ENCODE measurements at places on chromosomes 1 and 21.

GRCh38 chr1:182629499-182630096 is 25.4 kb upstream of the RGS16 start:
- peak; percentile 55 for DNase-seq

DNA sequence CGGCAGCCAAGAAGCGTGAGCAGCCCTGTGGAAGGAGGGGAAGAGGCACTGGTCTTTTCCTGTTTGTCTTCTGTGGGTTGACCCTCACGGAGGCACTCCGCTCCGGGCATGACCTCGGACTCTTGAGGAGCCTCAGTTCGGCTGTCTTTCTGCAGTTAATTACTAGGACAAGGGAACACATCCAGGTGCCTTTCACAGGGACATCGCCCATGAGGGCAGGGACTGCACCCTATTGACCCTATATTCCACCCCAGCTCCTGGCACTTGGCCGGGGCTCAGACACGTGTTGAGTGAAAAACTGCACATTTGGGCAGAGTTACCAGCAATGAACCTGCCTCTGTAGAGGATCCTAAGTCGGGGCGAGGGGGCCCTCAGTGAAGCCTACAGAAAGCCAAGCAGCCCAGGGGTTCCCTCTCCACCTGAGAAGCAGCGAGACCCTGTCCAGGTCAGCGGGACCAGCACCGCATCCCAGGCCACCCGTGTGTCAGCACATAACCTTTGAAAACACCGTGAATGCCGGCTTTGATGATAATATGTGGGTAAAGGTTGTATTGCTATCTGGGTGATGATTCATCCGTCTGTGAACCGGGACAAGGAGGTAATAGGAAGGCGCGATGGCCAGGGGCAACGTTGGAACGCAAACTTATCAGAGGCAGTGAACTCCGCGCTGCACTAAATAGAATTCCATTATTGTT is 161.4 kb upstream of the ARHGEF16 start:
- no peak for DNase-seq

DNA sequence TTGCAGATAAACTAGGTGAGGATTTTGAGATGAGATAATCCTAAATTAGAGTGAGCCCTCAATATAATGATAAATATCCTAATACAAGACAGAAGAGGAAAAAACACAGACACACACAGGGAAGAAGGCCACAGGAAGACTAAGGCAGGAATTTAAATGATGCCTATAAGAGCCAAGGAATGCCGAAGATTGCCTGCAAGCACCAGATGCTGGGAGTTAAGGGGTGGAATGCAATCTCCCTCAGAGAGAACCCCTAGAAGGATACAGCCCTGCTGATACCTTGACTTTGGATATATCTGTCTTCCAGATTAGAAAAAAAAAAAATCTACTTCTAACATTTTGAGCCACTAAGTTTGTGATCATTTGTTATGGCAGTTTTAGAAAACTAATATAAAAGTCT is 299.7 kb upstream of the PRMT6 start:
- no peak for DNase-seq

GRCh38 chr1:51728611-51729155 is 111.8 kb downstream of the OSBPL9 start:
- no peak for DNase-seq

- DNase-seq = no peak
These were observed 29.2 kb downstream of the TRAF5 start for GRCh38 chr1:211355873-211356272.

DNA sequence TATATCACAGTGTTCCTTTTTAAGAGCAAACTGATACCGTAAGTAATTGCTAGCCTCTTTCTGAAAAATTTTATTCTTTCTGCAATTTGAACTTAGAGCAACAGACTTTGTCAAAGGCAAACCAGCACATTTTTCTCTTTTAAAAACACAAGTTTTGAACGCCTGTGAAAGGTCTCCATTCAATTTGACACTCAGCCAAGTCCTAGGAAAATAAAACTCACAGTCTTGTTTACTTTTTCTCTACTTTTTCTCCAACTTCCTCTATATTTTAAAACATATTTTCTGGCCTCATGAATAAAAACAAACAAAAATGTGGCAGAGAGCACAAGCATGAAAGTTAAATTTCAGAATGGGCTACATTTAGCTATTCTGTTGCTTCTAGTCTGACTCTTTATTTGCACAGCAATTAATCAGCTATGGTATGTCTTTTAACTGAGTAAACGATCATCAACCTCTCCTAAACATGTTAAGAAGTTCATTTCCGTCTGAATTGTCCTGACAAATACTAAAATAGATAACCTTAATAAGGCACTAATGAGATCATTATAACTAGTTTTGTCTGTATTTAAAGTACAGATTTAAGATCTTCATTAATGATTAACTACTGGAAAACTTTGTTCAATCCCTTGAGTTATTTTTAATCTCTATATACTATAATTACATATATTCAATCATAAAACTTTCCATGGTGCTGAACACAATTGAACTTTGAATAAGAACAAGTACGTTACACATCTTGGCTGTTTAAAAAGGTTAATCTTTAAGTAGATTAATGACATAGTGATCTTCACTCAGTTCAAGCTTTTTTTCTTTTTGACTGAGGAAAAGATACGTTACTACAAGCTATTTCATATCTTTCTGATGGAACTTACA is 550.6 kb downstream of the PTBP2 start:
- DNase-seq = no peak

DNA sequence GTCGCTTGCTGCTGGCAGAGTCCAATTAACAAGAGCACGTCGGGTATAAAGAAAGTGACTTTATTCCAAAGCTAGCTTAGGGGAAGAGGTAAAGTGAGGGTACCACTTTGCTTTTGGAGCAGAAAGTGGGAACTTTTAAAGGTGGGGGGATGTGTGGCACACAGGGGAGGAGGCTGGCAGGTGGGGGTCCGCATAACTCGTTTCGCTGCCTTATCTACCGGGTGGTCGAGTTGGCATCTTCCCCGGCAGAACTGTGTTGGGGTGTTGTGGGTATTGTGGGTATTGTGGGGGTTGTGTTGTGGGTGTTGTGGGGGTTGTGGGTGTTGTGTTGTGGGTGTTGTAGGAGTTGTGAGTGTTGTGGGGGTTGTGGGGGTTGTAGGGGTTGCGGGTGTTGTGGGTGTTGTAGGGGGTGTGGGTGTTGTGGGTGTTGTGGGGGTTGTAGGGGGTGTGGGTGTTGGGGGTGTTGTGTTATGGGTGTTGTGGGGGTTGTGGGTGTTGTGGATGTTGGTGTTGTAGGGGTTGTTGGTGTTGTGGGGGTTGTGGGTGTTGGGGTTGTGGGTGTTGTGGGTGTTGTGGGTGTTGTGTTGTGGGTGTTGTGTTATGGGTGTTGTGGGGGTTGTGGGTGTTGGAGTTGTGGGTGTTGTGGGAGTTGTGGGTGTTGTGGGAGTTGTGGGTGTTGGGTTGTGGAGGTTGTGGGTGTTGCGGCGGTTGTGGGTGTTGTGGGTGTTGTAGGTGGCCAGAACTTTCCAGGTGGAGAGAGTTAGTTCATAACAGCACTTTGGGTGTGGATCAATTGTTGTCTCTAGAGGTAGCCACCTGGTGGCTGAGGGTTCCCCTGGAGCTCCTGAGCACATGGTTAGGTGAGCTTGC is 52.7 kb downstream of the AGPAT3 start:
- DNase-seq = peak; percentile 22

GRCh38 chr1:177873238-177873637 is 96.6 kb downstream of the SEC16B start:
- no peak for DNase-seq

GRCh38 chr1:112841825-112842224 is 114.2 kb downstream of the SLC16A1 start:
- DNase-seq = no peak

- DNase-seq = no peak
These were observed 1.2 kb upstream of the EPHA10 start for GRCh38 chr1:37765916-37766664.

GRCh38 chr1:80982831-80983230 is 817.9 kb upstream of the ADGRL2 start:
- DNase-seq = no peak

GRCh38 chr1:27994060-27994459 is 34.3 kb downstream of the XKR8 start:
- no peak for DNase-seq

DNA sequence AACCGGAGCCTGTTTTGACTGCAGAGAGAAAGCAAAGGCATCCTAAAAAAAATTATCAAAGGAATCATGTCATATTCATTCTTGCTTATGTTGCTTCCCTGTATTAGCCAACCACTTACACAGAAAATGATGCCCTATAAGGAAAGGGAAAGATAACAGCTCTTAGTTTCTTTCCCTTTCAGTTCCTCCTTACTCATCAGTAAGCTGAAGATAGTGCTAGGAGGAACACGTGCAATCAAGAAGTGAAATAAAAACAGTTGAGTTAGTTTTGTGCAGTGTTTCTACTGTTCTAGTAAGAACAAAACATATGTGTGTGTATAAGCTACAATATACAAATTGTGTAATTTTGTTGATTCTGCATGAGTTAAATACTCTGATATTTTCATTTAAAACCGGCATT is 45.3 kb upstream of the MTF2 start:
- no peak for DNase-seq

DNA sequence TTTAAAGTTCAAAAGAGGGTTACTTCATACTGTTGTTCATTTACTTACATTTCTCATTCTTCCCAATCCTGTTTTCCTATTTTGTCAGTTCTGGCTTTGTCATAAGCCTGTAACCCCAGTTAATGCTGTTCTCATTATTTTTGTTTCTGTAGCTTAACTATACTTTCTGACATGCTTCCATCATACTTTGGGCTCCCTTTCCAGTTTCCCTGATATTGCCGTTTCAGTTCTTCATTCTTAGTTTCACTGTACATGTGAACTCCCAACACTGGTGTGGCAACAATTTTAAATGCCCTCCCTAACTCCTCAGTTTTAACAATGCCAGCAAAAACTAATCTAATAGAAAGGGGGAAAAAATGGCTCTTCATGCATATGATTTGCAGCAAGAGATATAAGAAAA is 456.7 kb downstream of the LMO4 start:
- DNase-seq = no peak

- peak; percentile 52 for DNase-seq
These were observed 544 bp downstream of the ILDR2 start for GRCh38 chr1:166974647-166975345.

GRCh38 chr1:178868706-178869105 is 2.2 kb downstream of the ANGPTL1 start:
- no peak for DNase-seq

GRCh38 chr1:10068605-10069294 is 36.0 kb downstream of the UBE4B start:
- no peak for DNase-seq

DNA sequence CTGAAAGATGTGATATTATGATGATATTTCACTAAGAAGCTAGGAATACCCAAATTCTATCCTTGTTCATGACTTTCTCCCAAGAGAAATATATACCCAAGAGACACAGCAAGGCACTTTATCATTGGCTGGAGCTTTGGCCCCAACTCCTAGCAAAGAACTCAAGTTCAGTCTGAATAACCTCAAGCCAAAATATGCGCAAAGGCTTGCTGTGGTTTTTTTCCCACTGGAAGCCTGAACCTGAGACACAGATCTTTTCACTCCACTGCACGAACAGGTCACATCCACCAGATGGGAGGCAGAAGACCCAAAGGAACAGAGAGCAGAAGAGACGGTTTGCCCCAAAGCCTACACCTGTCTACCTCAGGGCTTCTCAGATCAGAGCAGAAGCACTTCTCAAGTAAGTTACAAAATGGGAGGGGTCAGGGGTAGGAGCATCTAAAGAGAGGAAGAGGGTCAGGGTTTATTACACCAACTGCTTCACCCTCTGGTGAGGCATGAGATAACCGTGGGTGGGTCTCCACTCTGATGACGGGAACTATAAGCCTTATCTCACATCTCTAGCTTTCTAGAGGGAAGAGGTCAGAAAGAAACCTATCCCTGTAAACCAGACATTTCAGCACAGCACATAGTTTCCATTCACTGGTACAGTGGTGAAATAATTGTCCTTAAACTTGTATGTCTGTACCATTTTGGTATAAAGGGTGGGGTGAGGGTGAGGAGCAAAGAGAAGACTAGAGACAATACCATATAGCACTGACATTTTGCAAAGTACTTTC is 17.1 kb upstream of the CDC42BPA start:
- DNase-seq = no peak

- peak; percentile 52 for DNase-seq
These were observed 708 bp downstream of the PRDM2 start for GRCh38 chr1:13700521-13701270.

- no peak for DNase-seq
These were observed 282.4 kb downstream of the GRIK1 start for GRCh38 chr21:29657240-29657989.

DNA sequence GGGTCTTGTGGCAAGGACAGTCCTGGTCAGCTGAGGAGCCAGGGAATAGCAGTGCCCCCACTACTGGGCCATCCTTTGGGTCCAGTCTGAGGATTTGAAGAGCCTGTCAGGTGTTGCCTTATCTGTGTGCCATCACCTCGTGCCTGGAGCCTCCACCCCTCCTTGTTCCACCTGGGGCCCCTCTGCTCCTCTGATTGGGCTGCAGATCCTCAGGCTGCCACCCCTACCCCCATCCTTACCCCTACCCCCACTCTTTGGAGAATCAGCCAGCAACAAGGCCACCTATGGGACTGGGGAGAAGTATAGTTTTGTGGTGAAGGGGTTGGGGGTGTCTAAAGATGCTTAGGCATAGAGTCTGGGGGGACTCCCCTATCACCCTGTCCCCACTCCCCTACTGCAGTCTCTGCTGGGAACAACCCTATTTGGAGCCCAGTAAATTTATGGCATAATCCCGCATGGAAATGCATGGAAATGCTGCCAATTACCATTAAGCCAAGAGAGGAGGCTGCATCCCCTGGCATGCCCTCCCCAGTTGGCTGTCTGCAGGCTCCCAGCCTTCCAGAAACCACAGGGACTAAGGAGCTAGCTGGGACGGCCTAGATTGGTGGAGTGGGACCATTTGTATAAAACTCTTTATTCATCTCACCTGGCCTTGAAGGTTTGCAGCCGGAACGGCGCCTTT is 142.7 kb upstream of the CSF3R start:
- no peak for DNase-seq
